Cardiac muscle cell (in vitro differentiated cells and primary cell): ENCODE measurements at places on chromosomes 3 and 15.

DNA sequence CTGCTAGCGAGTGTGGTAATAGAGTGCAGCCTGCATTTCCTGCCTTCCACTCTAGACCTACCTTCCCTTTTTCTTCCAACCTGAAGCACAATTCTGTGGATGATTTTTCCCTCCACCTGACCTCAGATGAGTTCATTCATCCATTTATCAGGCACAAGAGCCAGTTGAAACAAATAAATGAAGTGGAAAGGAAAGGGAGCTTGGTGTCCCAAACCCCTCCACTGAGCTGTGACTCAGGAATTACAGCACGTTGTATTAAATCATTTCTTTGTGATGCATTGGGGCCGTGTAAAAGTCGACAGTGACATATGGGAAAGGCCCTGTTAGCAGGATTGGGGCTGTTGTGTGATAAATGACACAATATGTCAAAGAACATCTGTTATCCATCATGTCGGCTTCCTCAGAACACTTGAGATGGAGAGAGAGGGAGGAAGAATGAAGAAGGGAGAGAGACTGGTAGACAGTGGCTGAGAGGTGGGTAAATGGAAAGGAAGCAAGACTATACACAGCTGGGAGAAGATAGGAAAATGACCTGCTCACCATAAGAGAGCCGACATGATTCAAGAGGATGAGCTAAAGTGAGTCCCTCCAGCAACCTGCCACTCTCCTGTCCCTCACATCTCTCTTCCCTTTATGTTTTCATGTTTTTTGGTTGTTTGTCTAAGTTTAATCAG lies 366.0 kb downstream of the AGBL1 start:
- no peak for DNase-seq

DNA sequence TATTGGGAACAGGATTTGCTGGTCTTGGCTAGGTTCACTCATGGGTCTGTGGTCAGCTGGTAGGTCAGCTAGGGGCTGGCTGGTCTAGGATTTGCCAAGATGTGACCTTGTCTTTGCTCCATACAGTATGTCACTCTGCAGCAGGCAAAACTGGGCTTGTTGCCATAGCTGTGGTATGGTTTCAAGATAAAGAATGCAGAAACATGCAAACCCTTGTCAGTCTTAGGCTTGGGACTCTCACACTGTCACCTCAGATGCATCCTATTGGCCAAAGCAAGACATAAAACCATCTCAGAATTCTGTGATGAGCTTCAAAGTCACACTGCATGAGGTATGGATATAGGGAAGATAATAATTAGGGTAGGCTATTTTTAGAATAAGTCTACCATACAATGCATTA lies 66.6 kb upstream of the TBC1D5 start:
- DNase-seq: peak; percentile 32

- DNase-seq: no peak
Observed at GRCh38 chr15:89333959-89334509, 590 bp downstream of the POLG start.

GRCh38 chr15:51322621-51323296 lies 15.6 kb downstream of the CYP19A1 start:
- DNase-seq: no peak
